RPMI7951 (cell line): ENCODE measurements at places on chromosomes 1 and 21. TPM values are rescaled to one million over a fixed set of nuclear protein-coding genes. Genes with fewer than 3 reads are reported as not detected.

GRCh38 chr1:150552128-150552910 is 3.1 kb downstream of the ADAMTSL4 start:
- peak; percentile 68 for DNase-seq

DNA sequence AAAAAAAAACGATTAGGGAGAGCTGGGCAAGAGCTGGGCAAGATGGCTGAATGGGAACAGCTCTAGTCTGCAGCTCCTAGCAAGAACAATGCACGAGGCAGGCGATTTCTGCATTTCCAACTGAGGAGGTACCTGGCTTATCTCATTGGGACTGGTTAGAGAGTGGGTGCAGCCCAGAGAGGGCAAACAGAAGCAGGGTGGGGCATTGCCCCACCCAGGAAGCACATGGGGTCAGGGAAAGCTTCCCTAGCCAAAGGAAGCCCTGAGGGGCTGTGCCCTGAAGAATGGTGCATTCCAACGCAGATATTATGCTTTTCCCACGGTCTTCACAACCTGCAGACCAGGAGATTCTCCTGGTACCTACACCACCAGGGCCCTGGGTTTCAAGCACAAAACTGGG is 251.6 kb downstream of the GPATCH2 start:
- no peak for DNase-seq

- DNase-seq: no peak
These were observed 10.6 kb downstream of the SLC35D1 start for GRCh38 chr1:67043366-67043765.

- no peak for DNase-seq
These were observed 217.7 kb downstream of the CRB1 start for GRCh38 chr1:197485790-197486189.

GRCh38 chr1:159342761-159343425 is 40.8 kb downstream of the FCER1A start:
- DNase-seq: no peak

DNA sequence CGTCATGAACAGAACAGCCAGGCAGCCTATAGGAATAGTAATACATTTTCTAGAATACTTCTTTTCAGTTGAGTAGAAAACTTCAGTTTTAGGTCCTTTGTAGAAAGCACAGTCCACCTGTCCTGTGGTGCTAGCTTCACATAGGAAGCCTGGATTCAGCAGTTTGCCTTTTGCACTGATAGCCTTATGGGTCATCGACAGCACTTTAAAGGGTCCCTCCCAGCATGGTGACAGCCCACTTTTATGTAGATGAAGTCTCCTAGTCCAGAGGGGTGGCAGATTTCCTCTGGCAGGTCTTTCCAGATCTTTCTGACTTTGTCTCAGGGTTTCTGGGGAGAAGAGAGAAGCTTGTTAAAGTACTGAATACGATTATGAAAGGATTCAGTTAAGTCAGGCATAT is 161.4 kb upstream of the TNR start:
- no peak for DNase-seq

DNA sequence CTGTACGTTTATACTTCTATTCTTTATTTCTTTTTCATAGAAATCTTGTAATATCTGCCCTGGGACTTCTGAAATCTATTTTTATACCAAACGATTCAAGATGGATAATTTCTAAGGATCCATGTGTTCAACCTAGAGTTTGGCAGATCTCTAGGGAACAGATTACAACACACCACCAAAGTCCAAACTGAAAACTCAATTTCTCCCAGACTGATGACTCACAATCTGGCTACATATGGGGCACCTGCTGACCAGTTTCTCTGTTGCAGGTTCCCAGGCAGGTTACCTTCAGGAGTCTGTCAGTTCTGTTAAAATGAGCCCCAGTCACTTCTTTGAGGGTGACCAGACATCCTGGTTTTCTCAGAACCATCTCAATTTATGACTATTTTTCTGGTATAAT is 439.4 kb downstream of the GPATCH2 start:
- no peak for DNase-seq

DNA sequence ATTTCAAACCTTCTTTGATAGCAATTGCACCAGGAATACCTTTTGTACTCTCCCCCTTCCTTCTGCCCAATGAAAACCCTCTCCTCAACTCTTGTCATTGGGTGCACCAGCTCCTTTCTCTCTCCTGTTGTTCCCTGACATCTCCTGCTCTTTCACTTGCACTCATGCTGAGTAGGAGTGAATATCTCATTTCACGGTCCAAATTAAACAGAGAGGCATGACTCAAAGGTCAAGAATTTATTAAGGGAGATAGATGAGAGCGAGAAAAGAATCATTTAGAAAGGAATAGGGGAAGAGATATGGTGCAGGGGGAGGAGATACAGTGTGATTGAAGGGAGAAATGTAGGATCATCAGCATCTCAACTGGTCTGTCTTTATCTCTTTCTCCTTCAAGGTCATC is 22.1 kb downstream of the AIM2 start:
- DNase-seq: peak; percentile 42

DNA sequence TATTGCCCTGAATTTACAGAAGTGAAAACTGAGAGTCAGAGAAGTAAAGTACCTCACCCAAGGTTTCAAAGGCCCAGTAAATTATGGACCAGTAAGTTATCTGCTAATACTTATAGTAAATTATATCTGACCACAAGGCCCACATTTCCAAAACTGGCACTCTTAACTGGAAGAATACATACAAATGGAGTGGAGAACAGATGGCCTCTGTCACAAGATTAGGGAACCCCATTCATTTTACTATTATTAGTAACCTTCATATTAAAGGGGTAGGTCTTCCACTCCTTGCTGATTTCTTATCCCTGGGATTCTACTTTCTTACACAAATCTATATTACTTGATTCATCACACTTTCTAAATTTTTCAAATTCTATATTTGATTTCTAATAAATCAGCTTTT is 588.8 kb downstream of the NEGR1 start:
- DNase-seq: no peak

GRCh38 chr21:43343992-43344886 is 82.7 kb downstream of the SIK1 start:
- DNase-seq: no peak

GRCh38 chr1:90851711-90852050 is 134.6 kb upstream of the BARHL2 start:
- DNase-seq: no peak

GRCh38 chr1:50181027-50181663 is 72.4 kb downstream of the ELAVL4 start:
- DNase-seq: no peak

- no peak for DNase-seq
These were observed 141.1 kb downstream of the TRIM33 start for GRCh38 chr1:114369930-114370329.

GRCh38 chr1:235995511-235995910 is 69.4 kb downstream of the NID1 start:
- no peak for DNase-seq

GRCh38 chr1:183520379-183520778 is 48.1 kb downstream of the SMG7 start:
- DNase-seq: no peak

- DNase-seq: no peak
These were observed 9.9 kb upstream of the DNTTIP2 start for GRCh38 chr1:93888900-93889299.

- DNase-seq: no peak
These were observed 47.9 kb downstream of the S1PR1 start for GRCh38 chr1:101284622-101285218.

- no peak for DNase-seq
These were observed 114.1 kb downstream of the RNF220 start for GRCh38 chr1:44519035-44519676.

DNA sequence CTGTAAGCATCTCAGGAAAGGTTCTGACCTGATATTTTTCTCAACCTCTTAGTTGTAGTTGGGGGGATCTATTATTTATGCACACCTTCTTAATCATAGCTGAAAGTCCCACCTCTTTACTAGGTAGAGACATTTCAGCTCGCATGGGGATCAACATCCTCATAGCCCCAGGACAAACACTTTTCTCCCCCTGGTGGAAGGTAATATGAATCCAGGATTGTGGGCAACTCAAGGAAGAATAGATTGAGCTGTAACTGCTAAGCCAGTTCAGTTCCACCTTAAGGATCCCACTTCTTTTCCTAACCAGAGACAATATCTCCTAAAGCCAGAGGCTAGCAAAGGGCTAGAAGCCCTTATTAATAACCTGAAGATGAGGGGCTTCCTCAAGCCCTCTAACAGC is 25.4 kb upstream of the SMYD3 start:
- no peak for DNase-seq

- DNase-seq: no peak
These were observed 349.0 kb downstream of the SIPA1L2 start for GRCh38 chr1:232280910-232281309.

DNA sequence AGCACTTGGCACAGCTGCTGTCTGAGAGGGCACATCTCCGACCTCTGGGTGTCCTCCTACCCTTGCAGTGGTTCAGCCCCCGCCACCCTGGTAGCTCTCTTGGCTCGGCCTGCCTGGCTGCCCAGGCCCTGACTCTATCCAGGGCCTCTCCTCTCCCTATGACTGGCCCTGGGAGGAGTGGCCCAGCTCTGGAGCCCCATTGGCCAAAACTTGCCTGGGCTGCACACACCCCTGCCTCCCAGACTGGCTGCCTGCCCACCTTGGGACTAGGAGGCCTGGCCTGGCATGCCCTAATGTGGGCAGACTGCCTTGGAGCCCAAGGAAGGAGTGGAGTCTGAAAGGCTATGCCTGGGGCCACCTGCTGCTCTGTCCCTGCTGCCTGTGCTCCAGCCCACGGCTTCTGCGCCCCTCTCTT is 33.6 kb downstream of the ACOT11 start:
- peak; percentile 66 for DNase-seq

GRCh38 chr21:32415451-32416398 is 3.2 kb downstream of the EVA1C start:
- no peak for DNase-seq

DNA sequence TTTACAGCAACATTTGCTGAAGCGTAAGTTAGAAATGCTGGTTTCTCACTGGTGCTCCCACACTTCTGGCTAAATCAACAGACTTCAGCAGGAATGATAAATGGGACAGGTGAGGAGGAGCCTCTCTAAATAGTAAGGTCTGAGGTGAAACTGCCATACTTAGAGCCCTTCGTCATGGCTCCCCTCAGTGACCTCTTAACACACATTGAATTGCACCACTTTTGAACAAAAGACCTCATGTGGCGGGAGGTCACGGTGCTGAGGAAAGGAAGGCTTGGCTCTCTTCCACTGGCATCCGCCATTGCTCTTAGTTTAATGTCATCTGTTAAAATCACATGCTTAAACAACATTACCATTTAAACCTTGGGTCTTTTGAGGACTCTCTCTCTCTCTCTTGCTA is 3.4 kb downstream of the MAP3K7CL start:
- DNase-seq: no peak

DNA sequence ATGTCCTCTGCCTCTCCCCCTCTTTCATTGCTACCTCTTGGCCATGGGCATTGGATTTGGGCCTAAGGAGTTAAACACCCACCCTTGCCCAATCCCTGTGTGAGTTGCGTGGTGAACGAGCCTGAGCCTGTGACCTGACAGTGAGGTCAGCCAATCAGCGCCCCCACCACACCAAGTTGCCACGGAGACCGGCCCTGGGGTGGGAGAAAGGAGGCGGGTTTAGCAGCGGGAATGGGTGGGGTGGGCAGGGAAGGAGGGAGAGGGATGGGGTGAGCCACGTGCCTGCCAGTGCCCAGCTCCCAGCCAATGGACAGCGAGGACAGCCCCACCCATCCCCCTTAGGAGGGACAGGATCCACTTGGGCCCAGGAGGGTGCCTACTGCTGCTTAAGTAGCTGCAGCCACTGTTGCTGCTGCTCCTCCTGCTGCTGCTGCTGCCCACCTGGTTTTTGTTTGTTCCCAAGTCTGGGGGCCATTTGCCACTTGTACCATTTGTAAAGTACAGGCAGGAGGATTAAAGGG is 9.5 kb downstream of the ZBTB7B start:
- peak; percentile 58 for DNase-seq

GRCh38 chr1:41103766-41104165 is 82.2 kb upstream of the SLFNL1 start:
- no peak for DNase-seq

- no peak for DNase-seq
These were observed 87.9 kb downstream of the MACF1 start for GRCh38 chr1:39292401-39292800.

DNA sequence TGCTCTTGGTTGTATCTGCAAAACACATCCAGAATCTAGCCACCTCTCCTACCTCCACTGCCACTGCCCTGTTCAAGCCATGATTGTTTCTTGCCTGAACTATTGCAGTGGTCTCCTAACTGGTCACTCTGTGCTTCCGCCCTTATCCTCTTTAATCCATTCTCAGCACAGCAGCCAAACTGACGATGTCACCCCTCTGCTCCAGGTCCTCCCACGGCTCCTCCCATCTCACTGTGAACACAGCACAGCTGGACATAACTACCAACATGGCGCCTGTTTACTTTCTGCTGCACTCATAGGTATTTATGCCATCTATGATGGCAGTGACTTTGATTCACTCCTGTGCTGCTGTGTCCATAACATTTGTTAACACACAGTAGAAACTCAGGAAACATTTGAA is 406.7 kb downstream of the DISC1 start:
- no peak for DNase-seq

DNA sequence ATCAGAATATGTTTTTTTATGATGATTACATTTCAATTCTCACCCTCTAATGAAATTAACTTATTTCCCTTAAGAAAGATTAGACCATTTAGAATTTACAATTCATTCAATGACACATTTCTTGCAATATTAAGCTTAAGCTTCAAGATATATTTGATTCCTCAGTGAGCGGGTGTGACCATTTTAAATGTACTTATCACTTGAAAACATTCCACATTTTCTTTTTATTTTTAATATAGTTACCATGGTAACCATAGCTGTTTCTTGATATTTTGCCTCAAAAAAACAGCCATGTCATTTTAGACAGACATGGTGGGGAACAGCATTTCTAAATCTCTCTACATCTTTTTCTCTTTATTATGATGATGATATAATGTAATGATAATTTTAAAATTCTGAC is 1029.0 kb upstream of the B3GALT2 start:
- no peak for DNase-seq

GRCh38 chr1:185159966-185160365 is 3.0 kb downstream of the SWT1 start:
- peak; percentile 34 for DNase-seq

DNA sequence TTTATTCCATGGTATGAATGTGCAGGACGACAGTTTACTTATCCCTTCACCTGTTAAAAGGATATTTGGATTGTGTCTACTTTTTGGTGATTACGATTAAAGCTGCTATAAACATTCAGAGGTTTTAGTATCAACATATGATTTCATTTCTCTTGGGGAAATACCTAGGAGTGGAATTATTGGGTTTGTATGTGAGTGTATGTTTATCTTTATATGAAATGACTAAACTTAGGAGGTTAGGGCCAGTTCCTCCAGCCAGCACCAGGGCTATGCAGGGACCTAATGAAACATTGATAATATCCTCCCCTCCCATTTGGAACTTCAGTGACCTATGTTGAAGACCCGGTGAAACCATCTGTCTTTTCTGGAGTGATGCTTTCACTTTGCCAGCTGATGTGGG is 13.8 kb downstream of the TMEM51 start:
- no peak for DNase-seq

The EXTL2 gene
- total RNA-seq: 50.6 and 57.2 TPM in 2 replicates

The NR5A2 gene
- total RNA-seq: 0.12 and 0.29 TPM in 2 replicates

The PRR9 gene
- total RNA-seq: not detected in 2 replicates

The SLC5A9 gene
- not detected in 2 replicates for total RNA-seq

The OR2T2 gene
- total RNA-seq: not detected in 2 replicates

The CD101 gene
- total RNA-seq: 0.39 and 0.48 TPM in 2 replicates

The GBP4 gene
- 0.60 and 0.78 TPM in 2 replicates for total RNA-seq

The NECTIN4 gene
- total RNA-seq: 0.20 TPM in 1 of 2 replicates, not detected in the other

The LCE3D gene
- total RNA-seq: not detected in 2 replicates

The AVPR1B gene
- not detected in 2 replicates for total RNA-seq

The KPRP gene
- total RNA-seq: not detected in 2 replicates

The IRF6 gene
- total RNA-seq: 0.20 and 0.24 TPM in 2 replicates

The PLA2G2D gene
- not detected in 2 replicates for total RNA-seq

The AQP10 gene
- total RNA-seq: not detected in 2 replicates

The VASH2 gene
- total RNA-seq: 0.48 and 0.88 TPM in 2 replicates
